Mammary epithelial cell (primary cell): ENCODE measurements at places on chromosomes 6 and 20.

DNA sequence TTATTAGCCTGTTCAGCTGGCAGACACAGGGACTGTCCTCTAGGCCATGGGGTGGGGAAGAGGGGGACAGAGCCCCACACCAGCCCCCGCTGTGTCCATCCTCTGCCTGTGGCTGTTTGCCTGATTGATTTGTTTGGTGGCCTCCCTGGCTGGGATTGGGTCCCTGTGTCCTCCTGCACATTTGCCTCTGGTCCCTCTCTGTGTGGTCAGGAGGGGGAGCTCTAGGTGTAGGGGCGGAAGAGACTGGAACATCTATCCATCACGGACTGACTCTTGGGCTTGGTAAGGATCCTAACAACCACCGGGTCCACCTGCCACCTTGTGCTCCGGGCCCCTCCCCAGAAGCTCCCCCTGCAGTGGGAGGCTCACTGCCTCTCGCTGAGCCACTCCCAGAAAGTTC is 38.4 kb upstream of the CCDC167 start:
- DNase-seq: peak; percentile 35

GRCh38 chr6:131354356-131354755 is 218.7 kb upstream of the ARG1 start:
- DNase-seq: no peak

DNA sequence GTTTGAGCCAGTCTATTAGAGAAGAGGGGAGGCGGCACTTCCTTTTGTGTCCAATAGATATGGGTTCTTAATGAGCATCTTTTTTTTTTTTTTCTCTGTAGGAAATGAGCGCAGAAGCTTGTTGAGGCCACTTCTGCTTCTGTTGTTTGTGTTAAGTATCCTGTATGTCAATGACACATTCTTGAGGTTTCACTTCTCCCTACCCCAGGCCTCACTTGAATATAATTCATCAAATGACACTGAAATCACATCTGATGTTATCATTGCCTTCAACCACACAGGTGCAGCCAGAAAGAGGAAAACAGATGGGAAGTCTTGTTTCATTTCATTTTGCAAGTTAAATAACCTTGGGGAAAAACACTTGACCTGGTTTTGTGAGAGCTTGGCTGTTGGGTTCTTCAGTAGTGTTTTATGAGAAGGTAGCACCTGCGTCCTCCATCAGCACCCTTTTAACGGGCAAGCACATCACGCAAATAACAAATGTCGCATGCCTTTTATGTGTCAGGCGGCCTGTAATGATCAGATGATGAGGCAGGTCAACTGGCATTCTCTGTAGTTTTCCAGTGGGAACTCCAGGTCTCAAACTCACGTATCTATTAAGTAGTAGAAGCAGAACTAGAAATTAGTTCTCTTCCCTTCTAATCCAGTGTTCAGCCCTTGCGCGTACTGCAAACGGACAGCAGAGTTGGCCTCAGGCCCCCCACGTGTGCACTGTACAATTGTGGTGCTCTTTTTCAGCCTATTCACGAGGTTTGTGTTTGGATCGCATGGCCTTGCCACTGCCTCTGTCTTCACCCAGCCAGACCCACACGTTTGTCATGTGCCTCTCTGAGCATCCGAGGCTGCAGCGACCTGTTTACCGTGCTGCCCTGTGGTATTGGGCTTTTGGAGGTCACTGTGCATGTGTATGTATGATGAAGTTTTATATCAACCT is 23.5 kb downstream of the PLEKHG1 start:
- DNase-seq: no peak

DNA sequence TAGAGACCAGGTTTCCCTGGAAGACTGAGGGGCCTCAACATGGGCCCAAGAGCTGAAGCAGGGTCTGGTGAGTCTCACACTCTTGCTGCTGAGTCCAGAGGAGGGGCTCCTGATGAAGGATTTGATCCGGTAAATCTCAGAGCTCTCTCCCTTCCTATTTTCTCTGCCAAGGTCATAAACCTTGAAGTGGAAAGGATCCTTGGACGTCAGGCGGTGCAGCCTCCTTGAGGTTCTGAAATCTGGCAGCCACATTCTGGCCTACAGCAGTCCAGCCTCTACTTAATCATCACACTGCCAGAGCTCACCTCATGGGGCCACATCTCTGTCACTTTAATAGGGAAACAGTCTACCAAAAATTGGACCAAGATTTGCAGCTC is 24.0 kb downstream of the ACSS1 start:
- DNase-seq: no peak

GRCh38 chr20:54335299-54335698 is 127.4 kb downstream of the PFDN4 start:
- peak; percentile 1 for DNase-seq

- DNase-seq: no peak
These were observed 382.9 kb downstream of the QKI start for GRCh38 chr6:163797296-163797845.

GRCh38 chr6:122129313-122130025 is 270.0 kb upstream of the HSF2 start:
- DNase-seq: no peak

- DNase-seq: no peak
These were observed 5.6 kb upstream of the BMP6 start for GRCh38 chr6:7720346-7720745.

- no peak for DNase-seq
These were observed 150.8 kb upstream of the FLRT3 start for GRCh38 chr20:14488212-14488611.

- no peak for DNase-seq
These were observed 990.9 kb upstream of the GJE1 start for GRCh38 chr6:141141870-141142269.

DNA sequence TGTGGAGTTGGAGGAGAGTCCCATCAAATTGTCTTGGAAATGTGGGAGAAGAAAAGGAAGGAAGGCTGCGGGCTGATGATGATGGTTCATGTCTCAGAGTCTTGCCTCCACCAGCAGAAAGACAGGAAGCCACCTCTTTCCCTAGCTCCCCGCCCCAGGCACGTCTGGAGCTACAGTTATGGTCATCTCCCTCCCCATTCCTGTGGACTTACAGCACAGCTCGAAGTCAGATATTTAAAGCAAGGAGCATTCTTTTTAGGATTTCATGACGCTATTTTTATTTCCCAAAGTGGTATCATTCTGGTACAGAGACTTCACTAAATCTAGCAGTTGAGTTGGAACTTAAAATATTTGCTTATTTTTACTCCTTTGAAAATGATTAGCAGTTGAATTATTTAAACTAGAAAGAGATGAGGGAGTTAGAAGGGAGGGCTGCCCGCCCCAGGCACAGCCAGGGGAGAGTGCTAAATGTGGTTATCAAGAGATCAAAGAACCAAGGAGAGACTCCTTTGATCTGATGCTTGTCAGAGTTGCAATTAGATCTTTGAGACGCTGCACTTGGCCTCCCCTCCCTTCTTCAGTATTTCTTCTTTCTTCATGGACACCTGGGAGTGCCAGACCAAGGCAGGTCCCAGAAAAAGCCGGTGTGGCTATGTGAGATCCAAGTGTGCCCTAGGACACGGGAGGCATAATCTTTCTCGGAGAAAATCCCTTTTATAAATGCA is 199.9 kb upstream of the SOX4 start:
- DNase-seq: no peak

DNA sequence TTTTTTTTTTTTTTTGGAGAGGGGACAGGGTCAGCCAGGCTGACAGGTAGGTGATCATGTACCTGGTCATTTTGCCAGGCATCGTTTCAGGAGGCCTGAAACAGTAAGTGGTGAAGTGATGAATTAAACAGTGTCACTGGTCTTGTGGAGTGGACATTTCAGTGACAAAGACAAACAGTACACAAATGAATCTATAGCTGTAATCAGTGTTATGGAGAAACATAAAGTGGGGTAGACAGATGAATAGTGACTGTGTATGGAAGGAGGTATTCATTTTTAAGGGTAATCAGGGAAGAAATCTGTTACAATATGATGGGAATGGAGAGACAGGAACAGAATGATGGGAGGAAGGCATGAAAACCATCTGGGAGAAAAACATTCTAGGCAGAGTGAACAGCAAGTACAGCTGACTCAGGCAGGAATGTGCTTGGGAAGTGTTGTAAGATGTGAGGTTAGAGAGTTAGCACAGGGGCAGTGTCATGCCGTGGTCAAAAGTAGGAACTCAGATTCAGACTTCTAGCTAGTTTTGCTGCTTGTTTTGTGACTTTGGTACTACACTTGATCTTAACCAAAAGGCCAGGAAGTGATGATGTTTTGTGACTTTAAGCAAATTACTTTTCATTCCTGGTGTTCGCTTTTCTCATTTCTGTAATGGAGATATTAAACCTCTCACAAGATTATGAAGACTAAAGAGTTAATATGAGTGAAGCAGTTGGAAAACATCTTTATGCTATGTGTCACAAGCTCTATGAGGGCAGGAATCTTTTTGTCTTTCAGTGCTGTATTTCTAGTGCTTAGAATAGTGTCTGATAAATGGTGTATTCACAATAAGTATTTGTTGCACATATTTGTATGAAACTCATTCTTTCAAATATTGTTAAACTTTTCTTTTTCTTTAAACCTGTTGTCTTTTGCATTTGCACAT is 43.4 kb downstream of the QKI start:
- peak; percentile 79 for DNase-seq

DNA sequence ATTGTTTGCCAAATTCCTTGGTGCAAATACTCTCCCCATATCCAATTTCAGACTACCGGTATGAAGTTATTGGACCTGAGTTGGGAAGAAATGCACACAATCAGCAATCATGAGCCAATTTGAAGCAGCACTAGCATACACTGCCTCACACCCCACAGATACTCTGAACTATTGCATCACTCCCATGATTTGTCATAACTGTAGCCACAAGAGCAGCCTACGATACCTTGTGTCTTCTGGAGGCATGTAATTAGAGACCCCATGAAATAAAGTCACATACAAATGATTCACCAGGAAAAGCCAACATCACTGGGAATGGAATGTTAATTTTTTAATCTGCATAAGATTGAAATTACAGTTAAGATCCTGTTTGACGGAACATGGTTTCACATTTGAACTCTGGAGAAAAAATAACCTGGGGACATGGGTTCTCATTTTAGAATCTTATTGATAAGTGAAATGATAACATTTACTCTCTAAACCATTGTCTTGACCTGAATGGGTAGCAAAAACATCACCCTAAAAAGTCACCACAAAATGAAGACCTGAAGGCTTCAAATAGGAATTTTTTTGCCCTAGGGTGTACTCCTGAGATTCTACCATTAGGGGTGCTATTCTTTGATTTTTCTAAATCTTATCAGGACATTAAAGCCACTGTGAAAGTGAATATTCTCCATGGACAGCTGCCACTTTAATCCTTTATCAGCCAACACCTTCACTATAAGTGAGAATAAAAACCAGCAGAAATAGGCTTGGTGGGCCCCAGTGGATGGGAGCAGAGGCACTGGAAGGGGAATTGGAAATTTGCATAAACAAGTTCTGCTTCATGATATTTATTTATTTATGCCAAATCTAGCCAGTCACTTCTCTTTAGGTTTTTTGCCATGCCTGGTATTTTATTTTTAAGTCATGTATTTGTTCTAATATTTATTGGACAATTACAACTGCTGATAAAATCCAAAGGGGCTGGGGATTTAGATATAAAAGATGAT is 34.5 kb upstream of the HBS1L start:
- DNase-seq: peak; percentile 81

DNA sequence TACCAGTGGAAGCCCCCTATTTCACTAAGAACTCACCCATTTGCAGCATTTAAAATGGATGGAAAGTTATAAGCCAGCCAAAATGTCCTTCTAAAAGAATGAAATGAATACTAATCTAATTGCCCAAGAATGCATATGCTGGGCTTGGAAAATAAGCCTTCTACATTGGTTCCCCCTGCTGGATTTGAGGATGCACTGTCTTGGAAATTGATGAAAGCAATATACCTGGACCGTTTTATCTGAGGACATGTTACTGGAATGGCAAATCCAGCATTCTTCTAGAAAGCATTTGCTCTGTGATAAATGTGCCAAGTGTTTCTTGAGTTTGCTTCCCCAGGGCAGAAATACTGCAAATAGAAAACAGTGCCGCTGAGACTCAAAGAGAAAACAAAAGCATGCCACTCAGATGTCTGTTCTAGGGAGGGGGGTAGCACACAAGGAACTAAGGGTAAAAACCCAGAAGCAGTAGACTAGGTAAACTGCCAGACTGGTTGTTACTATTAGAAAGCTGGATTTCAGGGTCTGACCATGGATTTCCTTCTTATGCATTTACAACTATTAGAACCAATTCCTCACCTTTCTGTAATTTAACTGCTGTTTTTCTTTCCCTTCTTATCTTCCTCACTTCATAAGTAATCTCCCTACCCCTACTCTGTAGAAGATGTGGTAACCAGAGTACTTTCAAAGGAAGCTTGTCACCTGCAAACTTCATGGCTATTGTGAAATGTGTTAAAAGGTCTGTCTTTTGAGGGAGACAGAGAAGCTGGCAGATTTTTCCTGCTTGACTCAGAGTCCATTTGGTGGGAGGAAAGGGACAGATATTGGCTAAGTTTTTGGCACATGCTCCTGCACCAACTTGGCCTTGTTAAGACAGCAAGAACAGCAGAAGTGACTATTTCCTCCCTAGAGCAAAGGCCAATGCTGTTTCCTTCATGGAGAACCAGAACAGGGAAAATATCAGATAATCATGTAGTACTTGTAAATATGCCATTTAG is 642.6 kb downstream of the KIF16B start:
- peak; percentile 61 for DNase-seq

- DNase-seq: no peak
These were observed 81.7 kb downstream of the ARHGAP18 start for GRCh38 chr6:129628101-129628815.

- DNase-seq: peak; percentile 38
These were observed 135.3 kb upstream of the FOXQ1 start for GRCh38 chr6:1176567-1176966.

- no peak for DNase-seq
These were observed 2.6 kb downstream of the SPACA1 start for GRCh38 chr6:88050140-88050818.

GRCh38 chr6:156848123-156848522 is 70.9 kb downstream of the ARID1B start:
- DNase-seq: no peak

GRCh38 chr20:60172346-60172984 is 214.2 kb downstream of the CDH26 start:
- DNase-seq: no peak

- DNase-seq: no peak
These were observed 107.1 kb downstream of the PSMB1 start for GRCh38 chr6:170445971-170446370.
